Kasumi-1 (cell line): ENCODE measurements at places on chromosomes 13 and 19.

- no peak for DNase-seq
Observed at GRCh38 chr19:31511696-31512095, 162.5 kb upstream of the TSHZ3 start.

GRCh38 chr19:45814851-45815480, at the start of gene RSPH6A:
Gene RSPH6A (minus strand): TSS chr19:45815308. CDS start chr19:45815176, 132 bp downstream.
- no peak for DNase-seq

DNA sequence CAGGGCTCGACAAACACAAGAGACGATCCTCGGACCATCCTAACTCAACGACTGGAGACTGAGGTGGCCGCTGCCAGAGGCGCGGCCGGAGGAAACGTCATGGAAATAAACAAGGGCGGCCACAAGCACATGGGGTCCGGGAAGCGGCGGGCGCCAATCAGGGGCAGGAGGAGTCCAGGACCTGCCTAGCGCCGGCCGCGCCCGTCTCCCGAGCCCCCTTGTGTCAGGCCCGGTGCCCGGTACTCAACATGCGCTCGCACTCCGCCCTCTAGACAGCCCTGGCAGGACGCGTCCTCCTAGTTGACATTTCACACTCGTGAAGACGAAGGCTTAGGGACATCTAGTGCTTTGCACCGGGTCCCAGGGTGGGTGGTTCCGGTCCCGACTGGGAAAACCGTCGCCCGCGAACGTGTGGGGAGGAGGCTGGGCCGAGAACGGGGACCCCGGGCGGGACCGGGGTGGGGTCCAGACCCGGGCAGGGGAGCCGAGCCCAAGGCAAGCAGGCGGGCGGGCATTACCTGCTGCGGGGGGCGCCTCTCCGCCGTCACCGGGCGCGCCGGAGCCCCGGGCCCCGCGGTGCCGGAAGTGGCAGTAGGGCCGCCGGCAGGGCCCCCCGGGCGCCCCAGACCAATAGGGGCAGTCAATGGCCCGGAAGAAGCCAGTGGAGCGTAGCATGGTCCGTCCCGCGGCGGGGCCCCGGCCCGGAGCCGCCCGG, 442 bp downstream of the REXO1 start:
- DNase-seq = no peak

DNA sequence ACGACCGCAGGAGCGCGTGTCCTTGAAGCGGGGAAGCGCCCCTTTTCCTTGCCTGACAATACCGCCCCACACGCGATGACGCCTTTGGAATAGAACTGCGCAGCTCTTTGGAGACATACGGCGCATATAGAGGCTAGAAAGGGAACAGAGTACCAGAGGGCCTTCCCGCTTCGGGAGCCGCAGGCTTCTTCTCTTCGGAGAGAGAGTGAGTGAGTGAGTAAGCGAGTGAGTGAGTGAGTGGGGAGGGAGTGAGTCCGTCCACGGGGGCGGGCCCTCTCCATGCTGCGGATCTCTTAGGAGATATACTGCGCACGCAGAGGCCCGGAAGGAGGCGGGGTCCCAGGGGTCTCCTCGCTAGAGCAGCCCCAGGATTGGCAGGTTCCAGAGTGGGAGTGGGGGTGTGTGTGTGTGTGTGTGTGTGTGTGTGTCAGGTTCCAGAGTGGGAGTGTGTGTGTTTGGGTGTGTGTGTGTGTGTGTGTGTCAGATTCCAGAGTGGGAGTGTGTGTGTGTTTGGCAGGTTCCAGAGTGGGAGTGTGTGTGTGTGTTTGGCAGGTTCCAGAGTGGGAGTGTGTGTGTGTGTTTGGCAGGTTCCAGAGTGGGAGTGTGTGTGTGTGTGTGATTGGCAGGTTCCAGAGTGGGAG, 97.0 kb downstream of the INSR start:
- peak; percentile 95 for DNase-seq

DNA sequence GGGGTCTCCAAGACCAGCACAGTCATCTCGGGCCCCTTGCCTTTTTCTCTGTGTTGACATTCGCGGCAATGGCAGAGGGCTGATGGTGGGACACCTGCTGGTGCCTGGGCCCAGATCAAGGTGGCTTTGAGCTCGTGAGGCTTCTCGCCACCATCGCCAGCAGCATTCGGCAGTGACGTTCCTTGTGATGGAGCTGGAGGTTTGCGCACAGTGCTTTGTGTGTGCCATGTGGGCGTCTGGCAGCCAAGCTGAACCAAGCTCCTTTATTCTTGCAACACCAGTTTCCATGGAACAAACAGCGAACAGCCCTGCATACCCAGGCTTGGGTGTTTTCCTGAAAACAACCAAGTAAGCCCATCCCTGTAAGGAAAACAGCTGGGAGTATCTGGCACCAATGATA, 9.1 kb upstream of the TMEM255B start:
- DNase-seq = no peak

DNA sequence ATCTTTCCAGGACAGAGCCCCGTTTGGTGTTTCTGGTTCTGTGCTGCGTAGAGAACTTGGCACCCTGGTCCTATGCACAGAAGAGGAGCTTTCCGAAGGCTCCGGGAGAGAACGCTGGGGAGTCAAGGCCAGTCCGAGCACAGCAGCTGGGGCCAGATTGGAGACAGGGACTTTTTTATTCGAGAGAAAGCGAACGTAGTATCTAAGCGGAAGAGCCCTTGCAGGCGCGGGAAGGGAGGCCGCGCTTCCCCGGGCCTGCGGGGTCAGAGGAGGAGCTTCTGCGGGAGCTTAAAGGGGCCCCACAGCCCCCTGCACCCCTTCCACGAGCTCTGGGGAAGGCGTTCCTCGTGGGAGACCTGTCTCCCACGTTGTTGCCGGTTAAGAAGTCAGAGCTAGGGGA, 48.6 kb upstream of the ARHGEF7 start:
- no peak for DNase-seq

DNA sequence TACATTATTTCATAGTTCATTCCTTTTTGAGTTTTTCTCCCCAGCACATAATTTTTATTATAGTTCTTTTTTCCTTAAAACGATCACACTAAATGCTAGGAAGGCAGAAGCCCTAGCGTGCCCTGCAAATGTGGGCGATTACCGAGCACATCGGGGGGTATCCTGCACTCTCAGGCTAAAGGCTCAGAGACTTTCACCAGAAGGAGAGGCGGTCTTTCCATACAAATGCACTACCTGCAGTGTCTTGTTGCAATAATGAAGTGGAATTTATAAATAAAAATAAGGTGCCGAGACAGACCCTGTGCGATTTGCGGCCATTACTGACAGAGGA, 29.3 kb upstream of the SPACA7 start:
- DNase-seq = no peak

DNA sequence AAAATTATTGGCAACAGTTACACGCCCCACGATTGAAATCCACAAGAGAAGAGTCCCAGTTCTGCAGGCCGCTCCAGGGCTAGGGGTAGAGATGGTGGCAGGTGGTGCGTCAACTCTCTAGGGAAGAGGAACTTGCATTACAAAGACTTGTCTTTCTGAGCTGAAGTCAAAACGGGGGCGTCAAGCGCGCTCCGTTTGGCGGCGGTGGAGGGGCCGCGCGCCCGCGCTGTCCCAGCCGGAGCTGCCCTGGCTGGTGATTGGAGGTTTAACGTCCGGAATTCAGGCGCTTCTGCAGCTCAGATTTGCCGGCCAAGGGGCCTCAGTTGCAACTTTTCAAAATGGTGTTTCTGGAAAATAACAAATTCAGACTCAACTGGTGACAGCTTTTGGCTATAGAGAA, 38.9 kb downstream of the SOX1 start:
- no peak for DNase-seq

DNA sequence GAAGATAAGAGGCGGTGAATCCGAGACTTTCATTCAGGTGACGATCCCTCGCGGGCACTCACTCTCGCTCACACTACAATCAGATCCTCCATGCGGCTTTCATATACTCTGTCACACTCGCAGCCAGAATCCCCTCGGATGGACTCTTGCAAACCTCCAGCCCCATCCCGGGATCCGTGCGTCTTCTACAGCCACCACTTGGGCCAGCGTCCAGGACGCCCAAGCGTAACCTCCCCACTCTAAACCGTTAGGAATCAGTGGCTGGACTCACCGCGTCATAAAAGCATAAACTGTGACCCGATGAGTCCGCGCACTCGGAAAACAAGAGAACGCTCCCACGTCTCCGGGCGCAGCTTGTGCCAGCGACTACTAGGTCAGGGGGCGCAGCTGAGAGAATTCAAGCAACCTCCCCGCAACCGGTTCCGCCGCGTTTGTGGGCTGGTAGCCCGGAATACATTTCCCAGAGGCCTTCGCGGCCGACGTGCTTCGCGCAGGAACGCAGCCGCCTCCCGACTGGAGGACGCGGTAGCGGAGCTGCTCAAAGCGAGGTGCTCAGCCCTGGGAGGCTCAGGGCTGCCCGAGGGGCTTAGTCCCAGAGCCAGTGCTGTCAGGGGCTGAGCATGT, 27.6 kb downstream of the ZNF607 start:
- no peak for DNase-seq
